Esophagus squamous epithelium (tissue), 5 donors: ENCODE measurements at places on chromosomes 6 and 20.

DNA sequence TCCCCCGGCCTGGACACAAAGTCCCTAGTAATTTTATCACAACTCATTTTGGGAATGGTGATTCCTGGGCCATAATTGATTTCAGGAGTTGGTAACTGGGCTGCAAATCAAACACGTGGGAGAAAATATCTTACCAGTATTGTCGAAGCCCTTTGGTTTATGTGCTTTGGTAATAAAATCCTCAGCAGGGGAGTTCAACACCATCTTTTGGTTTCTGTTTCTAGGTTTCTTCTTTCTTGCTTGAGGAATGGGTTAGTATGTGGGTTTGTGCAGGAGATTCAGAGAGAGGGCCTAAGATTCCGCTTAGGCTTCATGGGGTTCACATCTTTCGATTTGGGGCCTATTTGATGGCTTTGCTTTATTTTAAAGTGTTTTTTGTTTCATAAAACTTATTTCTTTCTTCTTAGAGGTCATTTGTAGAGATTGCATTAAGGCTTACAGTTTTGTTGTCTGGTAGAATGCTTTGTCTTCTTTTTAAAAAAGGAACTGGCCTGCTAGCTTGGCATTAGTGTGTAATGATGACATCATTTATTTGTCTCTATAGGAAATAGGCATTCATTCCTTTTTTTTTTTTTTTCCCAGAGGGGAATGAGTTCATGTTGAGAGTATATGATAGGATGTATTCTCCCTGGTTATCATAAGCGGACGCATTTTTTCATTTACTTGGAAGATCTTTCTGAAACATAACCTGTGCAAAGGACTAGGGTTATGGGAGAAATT lies 45.8 kb downstream of the CYP24A1 start:
- DNase-seq, result no peak

DNA sequence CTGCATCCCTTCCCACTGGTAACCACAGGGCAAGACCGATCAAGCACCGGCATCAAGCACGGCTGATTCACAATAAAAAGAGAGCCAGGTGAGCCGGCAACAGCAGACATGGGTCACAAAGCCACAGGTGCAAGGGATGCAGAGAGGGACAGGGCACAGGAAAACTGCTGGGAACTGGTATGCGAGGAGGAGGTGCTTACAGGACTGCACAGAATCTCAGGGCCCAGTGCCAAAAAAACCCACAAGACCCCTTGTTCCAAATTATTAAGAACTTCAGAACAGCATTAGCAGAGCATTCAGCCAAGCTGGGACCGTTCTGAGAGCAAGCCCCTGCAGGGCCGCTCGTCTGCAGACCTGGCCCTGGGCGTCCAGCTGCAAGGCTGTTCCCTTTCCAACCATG lies 35.4 kb downstream of the BFSP1 start:
- no peak for DNase-seq

GRCh38 chr6:69096681-69097080 lies 461.6 kb downstream of the ADGRB3 start:
- no peak for DNase-seq

DNA sequence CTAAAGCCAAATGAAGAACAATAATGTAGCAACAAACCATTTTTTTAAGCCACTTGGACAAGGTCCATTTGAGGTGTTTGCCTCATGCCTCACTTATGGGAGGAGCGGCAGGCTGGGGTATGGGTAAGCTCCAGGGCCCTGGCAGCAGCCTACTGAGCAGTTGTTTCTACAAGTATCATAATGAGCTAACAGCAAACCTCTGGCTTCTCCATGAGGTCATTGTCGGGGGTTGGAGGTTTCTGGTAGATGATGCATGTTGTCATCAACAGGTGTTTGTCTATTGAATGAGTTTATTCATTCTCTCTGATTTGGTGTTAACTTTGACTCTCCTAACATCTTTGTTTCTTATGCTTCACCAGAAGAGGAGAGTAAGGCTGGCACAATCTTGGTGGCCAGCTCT lies 150.7 kb downstream of the TBC1D7 start:
- no peak for DNase-seq

DNA sequence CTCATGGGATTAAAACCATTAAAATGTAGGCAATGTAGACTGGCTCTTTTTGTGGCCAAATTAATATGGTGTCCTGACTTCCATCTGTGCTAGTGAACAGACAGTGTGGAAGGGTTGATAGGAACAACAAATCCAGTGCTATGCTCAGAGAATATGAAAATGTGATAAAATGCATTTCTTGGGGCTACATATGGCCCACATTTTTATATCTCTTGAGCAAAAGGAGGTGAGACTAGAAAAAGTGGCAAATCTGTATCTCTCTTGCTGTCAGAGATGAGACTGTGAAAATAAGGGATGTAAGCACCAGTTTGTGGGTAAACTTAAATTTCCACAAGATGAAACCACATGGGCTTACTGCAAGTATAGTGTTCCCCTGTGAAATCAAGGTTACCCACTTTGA lies 162.1 kb downstream of the PHF3 start:
- no peak for DNase-seq

DNA sequence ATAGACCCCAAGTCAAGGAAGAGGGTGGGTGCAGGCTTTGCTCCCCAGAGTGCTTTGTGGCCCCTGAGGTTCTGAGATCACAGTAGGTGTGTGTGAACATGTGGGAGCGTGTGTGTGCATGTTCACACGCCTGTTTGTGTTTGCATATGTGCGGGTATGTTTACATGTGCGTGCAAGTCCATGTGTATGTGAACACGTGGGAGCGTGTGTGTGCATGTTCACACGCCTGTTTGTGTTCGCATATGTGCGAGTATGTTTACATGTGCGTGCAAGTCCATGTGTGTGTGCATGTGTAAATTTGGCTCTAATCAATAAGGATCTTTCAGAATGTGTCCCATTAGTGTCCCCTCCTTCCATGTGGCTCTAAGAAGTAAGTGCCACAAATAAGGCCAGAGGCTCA lies 41.4 kb upstream of the PCMTD2 start:
- no peak for DNase-seq

- DNase-seq, result no peak
Observed at GRCh38 chr20:45406260-45407066, 1.6 kb upstream of the DBNDD2 start.

GRCh38 chr20:7520361-7520760 lies 419.9 kb downstream of the HAO1 start:
- no peak for DNase-seq
